CD4-positive, alpha-beta T cell (primary cell): ENCODE measurements at places on chromosomes 12 and 14. TPM values are rescaled to one million over a fixed set of nuclear protein-coding genes. Genes with fewer than 3 reads are reported as not detected.

GRCh38 chr14:81982046-81982445, 448.4 kb upstream of the SEL1L start:
- no peak overlapping the region for H3K27ac ChIP-seq
- H3K27me3 ChIP-seq = no peaks in the 10 kb centered on the region
- no peak for DNase-seq
- H3K4me3 ChIP-seq = no peak overlapping the region

DNA sequence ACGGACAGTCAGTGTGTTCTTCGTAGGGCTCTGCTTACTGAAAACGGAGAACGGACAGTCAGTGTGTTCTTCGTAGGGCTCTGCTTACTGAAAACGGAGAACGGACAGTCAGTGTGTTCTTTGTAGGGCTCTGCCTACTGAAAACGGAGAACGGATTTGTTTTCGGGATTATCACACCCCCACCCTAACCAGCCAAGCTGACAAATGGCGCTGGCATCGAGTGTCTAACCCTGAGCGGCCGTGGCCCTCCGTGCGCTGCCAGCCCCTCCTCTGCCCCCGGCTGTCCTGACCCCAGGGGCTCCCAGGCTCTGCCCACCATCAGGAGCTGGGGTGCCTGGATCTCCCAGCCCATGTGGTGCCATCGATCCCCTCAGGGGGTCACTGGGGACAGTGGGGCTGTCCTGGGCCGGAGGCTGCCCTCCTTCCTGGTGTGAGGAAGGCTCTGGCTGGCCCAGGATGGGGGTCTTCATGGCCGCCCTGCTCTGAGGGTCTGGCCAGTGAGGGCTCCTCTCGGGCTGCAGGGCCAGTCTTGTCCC, 57.3 kb downstream of the FBRSL1 start:
- H3K36me3 ChIP-seq = peaks cover 23% of the 10 kb centered on the region
- no peaks in the 10 kb centered on the region for H3K27me3 ChIP-seq
- H3K27ac ChIP-seq = no peak overlapping the region
- H3K4me1 ChIP-seq = peaks cover 14% of the 10 kb centered on the region
- no peak overlapping the region for H3K4me3 ChIP-seq
- DNase-seq = no peak

GRCh38 chr12:6269986-6270385, 40.5 kb upstream of the PLEKHG6 start:
- H3K27me3 ChIP-seq = no peaks in the 10 kb centered on the region
- DNase-seq = no peak
- H3K27ac ChIP-seq = no peak overlapping the region
- H3K36me3 ChIP-seq = no peaks in the 10 kb centered on the region

DNA sequence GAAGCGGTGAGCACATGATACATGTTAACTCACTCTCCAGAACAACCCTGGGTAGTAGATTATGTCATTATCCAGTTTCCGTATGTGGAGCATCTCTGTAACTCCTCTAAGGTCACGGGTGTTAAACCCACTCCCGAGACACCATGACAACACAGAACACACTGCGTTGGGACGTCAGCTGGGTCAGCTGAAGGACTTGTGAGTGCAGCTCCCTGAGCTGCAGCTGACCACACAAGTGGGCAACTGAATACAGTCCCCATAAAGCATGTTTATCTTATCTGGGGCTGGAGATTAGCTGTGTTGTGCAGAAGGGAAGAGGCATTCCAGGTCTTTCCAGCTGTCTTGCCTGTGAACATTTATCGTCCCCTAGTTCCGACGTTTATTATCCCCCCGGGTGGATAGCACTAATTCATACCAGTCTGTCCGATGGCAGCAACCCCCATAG, 211.5 kb downstream of the CHST11 start:
- H3K4me1 ChIP-seq = peaks cover 47% of the 10 kb centered on the region
- DNase-seq = no peak
- peaks cover 7% of the 10 kb centered on the region for H3K36me3 ChIP-seq

- H3K4me3 ChIP-seq = no peak overlapping the region
- no peaks in the 10 kb centered on the region for H3K4me1 ChIP-seq
- H3K36me3 ChIP-seq = no peaks in the 10 kb centered on the region
- no peak for DNase-seq
These were observed 72.8 kb downstream of the CAPZA3 start for GRCh38 chr12:18810537-18811253.

DNA sequence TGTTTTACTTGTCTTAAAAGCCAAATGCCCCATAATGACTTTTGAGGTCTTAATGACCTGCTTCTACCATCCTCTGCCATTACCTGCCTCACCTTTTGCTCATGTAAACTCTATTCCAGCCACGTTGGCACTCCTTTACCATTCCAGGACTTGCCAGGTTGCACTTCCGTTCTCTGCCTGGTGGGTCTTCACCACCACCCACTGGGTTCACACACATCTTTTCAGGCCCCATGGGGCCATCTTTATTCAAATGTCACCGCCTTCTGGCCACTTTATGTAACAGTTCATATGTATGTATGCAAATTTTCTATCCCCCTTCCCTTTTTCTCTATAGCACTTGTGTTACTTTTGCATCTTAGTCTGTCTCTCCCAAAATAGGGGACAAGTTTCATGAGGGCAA, 57.7 kb downstream of the ATP2A2 start:
- H3K27ac ChIP-seq = no peak overlapping the region
- H3K36me3 ChIP-seq = peaks cover 99% of the 10 kb centered on the region
- no peak for DNase-seq
- no peaks in the 10 kb centered on the region for H3K4me1 ChIP-seq
- no peak overlapping the region for H3K4me3 ChIP-seq

DNA sequence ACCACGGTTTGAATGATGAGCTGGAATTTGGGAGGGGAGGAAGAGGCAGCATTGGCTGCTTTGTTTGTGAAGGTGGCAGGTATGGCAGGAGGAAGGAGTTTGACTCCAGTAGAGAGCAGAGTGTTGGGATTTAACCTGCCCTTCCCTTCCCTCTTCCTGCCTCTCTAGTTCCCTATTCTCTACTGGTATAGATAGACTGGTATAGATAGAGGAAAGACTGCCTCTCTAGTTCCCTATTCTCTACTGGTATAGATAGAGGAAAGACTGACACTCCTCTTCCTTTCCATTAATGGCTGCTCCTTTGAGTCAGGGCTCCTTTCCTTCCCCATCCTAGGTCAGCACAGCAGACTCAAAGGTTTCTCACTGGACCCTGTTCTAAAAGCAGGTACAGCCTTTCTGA, 8.4 kb upstream of the SYCP3 start:
- H3K4me3 ChIP-seq = no peak overlapping the region
- peaks cover 9% of the 10 kb centered on the region for H3K4me1 ChIP-seq
- H3K27ac ChIP-seq = no peak overlapping the region
- no peak for DNase-seq
- no peaks in the 10 kb centered on the region for H3K27me3 ChIP-seq

PPP1R12A gene
- total RNA-seq = 65.6 TPM

NR1H4 gene
- not detected for total RNA-seq

KLHDC1 gene
- total RNA-seq = 11.8 TPM
